ENCODE measurements at places on chromosomes 2 and 18.

GRCh38 chr2:28558918-28559317 is 63.1 kb downstream of the PLB1 start:
- DNase-seq, result no peak

DNA sequence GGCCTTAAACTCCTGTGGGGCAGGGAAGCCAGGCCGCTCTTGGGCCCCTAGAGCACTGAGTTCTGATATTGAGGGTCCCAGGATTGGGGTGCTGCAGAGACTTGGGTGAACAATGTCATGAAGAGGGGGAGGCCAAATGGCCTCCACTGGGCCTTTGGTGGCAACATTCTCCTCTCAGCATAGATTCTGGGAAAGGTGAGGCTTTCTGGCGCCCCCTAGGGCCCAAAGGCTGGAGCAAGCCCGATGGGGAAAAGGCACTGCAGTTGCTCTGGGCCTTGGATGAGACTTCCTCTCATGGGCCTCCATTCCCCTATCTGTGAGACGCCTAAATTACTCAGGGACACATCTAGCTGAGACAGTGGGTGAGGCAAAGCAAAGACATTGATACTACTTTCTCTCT is 84.8 kb downstream of the ACAA2 start:
- peak; percentile 47 for DNase-seq

- DNase-seq, result peak; percentile 27
Measured at GRCh38 chr2:118148809-118149208, 60.5 kb downstream of the INSIG2 start.

- DNase-seq, result peak; percentile 37
Measured at GRCh38 chr2:8472545-8473323, 209.1 kb upstream of the ID2 start.

DNA sequence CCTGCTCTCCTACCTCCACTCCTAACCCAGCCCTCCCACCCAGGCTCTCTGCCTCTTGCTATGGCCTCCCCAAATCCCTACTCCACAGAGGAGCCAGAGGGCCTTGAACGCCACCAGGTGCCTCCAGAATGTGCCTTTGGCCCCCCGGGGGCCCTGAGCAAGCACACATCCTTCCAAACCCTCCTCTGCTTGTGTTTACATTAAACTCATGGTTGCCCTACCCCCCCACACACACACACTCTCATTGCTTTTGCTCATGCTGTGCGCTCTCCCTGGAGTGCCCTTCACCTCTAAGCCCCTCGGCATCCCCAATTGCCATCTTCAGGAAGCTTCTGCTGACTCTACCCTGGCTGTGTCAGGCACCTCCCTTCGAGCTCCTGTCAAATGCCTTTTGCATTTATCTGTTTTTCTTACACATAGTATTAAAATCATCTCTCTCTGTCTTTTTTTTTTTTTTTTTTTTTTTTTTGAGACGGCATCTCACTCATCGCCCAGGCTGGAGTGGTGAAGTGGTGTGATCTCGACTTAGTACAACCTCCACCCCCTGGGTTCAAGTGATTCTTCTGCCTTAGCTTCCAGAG is 16.3 kb upstream of the TET3 start:
- DNase-seq, result no peak

DNA sequence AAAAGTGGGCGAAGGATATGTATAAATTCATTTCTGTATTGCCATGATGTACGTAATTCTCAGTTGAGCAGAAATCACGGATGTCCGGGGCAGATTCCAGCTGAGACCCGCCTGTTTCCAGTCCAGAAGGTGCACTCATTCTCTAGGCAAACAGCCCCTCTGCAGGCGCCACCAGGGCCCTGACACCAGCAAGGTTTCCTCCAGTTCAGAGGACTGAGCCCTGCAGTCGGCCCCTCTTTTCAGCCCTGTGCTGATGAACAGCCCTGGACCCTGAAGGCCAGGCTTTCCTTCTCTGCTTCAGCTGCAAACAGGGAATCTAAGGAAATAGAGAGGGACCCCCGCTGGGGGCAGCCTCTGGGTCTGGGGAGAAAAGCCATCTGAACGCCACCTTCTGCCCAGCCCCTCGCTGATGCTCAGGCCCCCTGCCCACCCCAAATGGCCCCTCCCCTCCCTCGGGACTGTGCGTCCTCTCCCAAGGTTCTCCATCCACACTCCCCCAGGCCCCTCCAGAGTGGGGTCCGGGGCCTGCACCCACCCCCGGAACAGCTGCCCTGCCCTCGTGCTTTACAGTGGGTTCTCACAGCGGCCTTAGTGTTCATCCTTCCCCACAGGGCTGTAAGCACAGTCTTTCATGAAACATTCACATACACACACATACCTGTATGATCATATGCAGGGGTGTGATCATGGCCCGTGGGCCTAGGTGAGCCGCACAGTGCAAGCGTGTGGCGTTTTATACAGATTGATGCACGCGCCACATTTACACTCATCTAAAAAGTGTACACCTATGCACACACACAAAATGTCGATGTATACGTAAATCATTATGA is 12.1 kb downstream of the COPS9 start:
- DNase-seq, result no peak

DNA sequence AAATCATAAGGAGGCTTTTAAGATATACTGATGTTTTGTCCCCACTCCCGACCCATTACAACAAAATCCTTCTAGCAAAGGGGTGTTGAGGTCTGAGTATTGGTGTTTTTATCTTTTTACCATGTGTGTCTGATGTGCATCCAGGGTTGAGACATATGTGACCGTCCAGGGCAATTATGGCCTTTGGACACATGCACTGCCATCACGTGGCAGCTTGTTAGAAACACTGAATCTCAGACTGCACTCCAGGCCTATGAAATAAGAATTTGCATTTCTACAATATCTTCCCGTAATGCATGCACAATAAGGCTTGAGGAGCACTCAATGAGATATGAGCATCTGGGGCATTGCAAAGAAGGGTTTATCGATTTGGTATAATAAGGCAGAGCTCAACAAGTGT is 235.1 kb upstream of the ZNF804A start:
- no peak for DNase-seq

- DNase-seq, result no peak
Measured at GRCh38 chr18:21742315-21742687, 1.7 kb downstream of the MIB1 start.

- DNase-seq, result peak; percentile 50
Measured at GRCh38 chr2:239660390-239661230, 259.8 kb upstream of the HDAC4 start.

DNA sequence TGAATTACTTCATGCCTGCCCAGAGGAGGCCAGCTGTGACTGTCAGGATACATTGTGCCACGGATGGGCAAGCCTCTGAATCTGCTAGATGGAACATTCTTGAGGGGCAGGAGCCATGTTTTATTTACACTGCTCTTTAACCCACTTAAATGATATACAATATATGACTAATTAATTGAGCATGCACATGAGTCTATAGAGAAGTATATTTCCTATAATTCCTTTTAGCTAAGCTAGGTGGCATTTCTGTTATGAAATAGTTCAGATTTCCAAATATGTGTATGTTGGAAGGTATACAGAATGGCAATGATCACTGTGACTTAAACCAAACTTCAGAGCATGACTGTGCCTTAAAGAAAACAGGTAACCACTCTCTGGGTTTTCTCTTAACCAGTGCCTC is 131.7 kb downstream of the RAB3GAP1 start:
- no peak for DNase-seq

DNA sequence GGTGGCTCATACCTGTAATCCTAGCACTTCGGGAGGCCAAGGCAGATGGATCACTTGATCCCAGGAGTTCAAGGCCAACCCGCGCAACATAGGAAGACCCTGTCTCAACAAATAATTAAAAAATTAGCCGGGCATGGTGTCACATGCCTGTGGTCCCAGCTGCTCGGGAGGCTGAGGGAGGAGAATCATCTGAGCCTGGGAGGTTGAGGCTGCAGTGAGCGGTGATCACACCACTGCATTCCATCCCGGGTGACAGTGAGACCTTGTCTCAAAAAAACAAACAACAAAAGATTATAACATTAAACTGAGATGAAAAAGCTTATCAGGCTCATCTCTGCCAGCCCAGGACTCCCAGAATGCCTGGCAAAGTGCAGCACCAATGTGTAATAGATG is 50.5 kb downstream of the PAPOLG start:
- DNase-seq, result no peak

GRCh38 chr2:24919037-24919505 is 966 bp downstream of the ADCY3 start:
- no peak for DNase-seq

- no peak for DNase-seq
Measured at GRCh38 chr18:60372596-60372995, at the start of gene MC4R. Gene MC4R (minus strand): TSS chr18:60372775. CDS start chr18:60372349, 426 bp downstream.

- DNase-seq, result no peak
Measured at GRCh38 chr2:241666627-241667400, 19.8 kb downstream of the DTYMK start.

All from suppressor macrophage treated with lipopolysaccharide for 4 hours (primary cell).